ENCODE measurements at places on chromosomes 5 and 9. TPM values are rescaled to one million over a fixed set of nuclear protein-coding genes. Genes with fewer than 3 reads are reported as not detected.

Gene GFM2
- total RNA-seq = 34.9 TPM

Gene SH3TC2
- 1.5 TPM for total RNA-seq

Gene KIF20A
- 12.2 TPM for total RNA-seq

Gene LRRC19
- not detected for total RNA-seq

Gene KDM3B
- total RNA-seq = 55.0 TPM

Gene PCSK5
- total RNA-seq = 10.1 TPM

Gene TMEM252
- not detected for total RNA-seq

Gene NAA35
- 17.2 TPM for total RNA-seq

Gene PRRC1
- total RNA-seq = 60.4 TPM

Gene CARD9
- 1.3 TPM for total RNA-seq

Gene YIPF5
- total RNA-seq = 137 TPM

Gene SLC34A3
- under 0.01 TPM for total RNA-seq

Gene LRRTM2
- 2.6 TPM for total RNA-seq

Gene FRRS1L
- total RNA-seq = 0.50 TPM

Gene SPATA31E1
- not detected for total RNA-seq

Gene ORM2
- not detected for total RNA-seq

Gene SH3RF2
- 1.0 TPM for total RNA-seq

Gene BTNL8
- total RNA-seq = not detected

Gene CCDC180
- total RNA-seq = 5.5 TPM

Gene NTRK2
- 0.17 TPM for total RNA-seq

Gene SETD9
- 17.6 TPM for total RNA-seq

Gene IFNA13
- total RNA-seq = not detected

Gene IFNB1
- not detected for total RNA-seq

Gene PFN3
- not detected for total RNA-seq

Gene FAM221B
- not detected for total RNA-seq

Gene KIF2A
- 55.9 TPM for total RNA-seq

Gene PLAC8L1
- not detected for total RNA-seq

Gene FTMT
- total RNA-seq = not detected

Gene PAEP
- total RNA-seq = not detected

Gene PCDHB16
- total RNA-seq = 0.15 TPM

Gene BRINP1
- total RNA-seq = under 0.01 TPM

Gene EIF4E1B
- total RNA-seq = not detected

Gene DHFR
- 39.1 TPM for total RNA-seq

Gene RGMB
- 63.0 TPM for total RNA-seq

Gene WWC1
- 2.3 TPM for total RNA-seq
